ENCODE measurements at places on chromosomes 2 and 18. TPM values are rescaled to one million over a fixed set of nuclear protein-coding genes. Genes with fewer than 3 reads are reported as not detected.

The SCYGR4 gene
- polyA plus RNA-seq = not detected

The B3GNT2 gene
- polyA plus RNA-seq = 12.9 TPM

The SLC30A3 gene
- polyA plus RNA-seq = 0.04 TPM

The NAT8 gene
- polyA plus RNA-seq = not detected

The MAL gene
- not detected for polyA plus RNA-seq

The FBXO15 gene
- polyA plus RNA-seq = 0.28 TPM

The CNDP1 gene
- not detected for polyA plus RNA-seq

All from foreskin keratinocyte (primary cell).